ENCODE measurements at places on chromosomes 2 and 18.

GRCh38 chr2:28606986-28607441 is 111.2 kb downstream of the PLB1 start:
- no peak for DNase-seq

- no peak for DNase-seq
These were observed 41.8 kb upstream of the FOSL2 start for GRCh38 chr2:28350791-28351285.

DNA sequence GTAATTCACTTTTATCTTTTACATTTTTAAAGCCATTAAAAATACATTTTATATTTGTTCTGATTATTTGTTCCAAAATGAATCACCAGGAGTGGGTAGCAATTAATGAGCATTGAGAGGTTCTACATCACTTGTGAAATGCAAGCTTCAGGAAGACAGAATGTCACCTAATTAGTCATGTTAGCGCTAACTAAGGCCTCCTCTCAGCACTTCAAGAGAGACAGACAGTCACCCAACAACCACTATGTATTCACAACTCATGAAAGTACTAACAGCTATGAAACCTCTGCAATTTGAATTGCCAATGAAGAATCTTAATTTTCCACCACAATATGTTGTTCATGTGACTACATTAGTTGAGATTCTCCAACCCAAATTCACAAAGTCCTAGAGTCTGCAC is 611.0 kb downstream of the KCNJ3 start:
- DNase-seq: no peak

DNA sequence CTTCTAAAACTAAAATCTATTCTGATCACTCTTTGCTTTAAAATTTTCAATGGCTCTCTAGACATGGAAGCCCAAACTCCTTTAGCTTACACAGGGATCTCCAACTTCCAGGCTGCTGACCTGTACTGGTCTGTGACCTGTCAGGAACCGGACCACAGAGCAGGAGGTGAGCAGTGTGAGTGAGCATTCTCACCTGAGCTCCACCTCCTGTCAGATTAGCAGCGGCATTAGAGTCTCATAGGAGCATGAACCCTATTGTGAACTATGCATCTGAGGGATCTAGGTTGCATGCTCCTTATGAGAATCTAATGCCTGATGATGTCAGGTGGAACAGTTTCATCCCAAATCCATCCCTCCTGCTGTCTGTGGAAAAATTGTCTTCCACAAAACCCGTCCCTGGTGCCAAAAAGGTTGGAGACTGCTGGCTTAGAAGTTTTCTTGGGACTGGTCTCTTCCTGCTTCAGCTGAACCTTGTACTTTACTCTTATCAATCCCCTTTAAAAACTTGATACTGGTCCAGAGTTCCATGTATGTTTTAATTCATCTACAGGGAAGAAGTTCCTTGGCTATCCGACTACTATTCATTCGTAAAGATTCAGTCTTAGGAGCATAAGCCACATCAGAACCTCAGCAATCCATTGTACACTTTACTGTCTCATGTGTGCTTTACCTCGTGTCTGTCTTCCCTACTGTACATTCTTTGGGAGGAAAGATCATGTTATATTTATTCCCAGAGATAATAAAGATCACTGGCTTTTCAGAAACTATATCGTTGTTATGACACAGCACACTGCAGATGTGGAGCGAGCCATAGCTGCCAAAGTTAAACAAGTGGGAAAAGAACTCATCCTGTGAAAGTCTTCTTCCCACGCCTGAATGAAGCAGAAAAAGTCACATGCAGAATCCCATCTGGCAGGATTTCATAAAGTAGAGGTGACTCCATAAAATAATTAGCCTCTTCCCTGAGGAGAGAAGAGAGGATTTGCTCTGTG is 183.8 kb downstream of the LRATD1 start:
- no peak for DNase-seq

GRCh38 chr2:136118819-136119716 is 1.1 kb upstream of the CXCR4 start:
- peak; percentile 63 for DNase-seq

- DNase-seq: no peak
These were observed 67.4 kb downstream of the BCL11A start for GRCh38 chr2:60486067-60486466.

GRCh38 chr2:239006622-239007285 is 158.9 kb downstream of the TWIST2 start:
- no peak for DNase-seq

- DNase-seq: no peak
These were observed 38.4 kb upstream of the ID2 start for GRCh38 chr2:8643250-8643995.
